GM12864 (cell line): ENCODE measurements at places on chromosomes 6 and 20.

DNA sequence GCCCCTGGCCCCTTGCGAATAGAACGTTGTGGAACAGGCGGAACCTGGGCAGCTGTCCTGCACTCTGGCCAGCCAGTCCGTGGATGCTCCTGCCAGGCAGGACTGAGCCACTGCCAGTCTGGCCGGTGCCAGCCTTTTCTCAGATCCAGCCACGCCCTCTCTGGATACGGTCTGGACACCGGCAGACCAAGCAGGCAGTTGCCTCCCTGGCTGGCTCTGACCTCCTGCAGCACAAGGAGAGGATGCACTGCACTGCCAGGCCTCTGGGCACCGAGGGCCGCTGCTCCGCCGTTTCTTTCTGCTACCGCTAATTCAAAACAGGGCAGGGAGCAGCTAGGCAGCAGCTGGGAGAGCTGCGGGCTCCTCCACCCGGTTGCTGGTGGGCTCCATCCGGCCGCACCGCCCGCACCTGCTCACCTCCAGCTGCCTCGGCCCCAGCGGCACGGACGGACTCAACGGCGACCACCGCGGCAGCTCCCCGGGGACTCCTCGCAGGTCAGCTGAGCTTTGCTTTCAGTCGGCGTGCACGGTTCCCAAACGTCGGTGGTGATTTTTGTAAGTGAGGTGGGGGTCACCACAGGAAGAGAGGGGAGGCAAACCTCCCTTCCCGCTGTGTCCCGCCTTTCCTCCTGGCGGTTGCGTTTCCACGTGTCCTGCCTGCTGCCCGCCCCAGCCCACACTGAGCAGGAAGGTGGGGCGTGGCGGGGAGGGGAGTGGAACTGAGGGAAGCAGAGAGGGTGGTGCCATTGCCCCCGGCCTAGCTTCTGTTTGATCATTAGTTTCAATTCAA is 30.3 kb upstream of the AFDN start:
- no peak for DNase-seq

DNA sequence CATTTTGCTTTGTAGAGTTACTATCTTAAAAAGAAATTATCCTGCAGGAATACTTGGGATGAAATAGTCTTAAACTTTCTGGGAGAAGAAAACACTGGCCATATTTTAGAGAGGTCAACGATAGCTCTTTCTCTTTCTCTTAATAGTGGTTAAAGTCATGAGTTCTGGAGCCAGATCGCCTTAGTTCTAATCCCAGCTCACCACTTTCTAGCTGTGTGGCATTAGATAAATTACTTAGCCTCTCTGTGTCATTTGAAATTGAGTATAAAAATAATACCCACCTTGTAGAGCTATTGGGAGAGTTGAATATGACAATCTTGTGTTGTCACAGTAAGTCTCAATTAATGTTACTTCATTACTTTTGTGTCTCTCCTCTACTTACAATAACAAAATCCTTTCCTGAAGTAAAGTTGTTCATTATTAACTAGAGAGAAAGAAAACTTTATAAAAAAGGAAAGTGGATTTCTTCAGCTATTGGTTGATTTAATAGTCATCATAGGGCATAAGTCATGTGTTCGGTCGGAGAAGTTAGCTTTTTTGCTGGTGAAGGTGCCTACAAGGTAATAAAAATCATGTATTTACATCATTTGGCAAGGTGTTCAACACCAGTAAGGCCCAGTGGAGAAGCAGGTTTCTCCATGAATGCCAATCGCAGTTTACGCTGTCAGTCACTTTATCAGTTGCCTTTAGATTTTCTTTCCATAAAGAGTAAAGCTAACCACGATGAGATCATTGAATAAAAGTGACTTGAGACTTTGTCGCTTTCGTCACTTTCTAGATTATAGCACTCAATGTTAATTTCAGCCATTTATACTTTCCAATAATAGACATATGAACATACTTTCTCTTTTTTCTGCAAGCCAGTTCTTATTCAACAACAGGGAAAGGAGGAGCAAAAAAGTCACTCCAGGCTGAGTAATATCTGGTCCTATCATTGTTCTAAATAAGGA is 2.0 kb downstream of the NEDD9 start:
- no peak for DNase-seq

DNA sequence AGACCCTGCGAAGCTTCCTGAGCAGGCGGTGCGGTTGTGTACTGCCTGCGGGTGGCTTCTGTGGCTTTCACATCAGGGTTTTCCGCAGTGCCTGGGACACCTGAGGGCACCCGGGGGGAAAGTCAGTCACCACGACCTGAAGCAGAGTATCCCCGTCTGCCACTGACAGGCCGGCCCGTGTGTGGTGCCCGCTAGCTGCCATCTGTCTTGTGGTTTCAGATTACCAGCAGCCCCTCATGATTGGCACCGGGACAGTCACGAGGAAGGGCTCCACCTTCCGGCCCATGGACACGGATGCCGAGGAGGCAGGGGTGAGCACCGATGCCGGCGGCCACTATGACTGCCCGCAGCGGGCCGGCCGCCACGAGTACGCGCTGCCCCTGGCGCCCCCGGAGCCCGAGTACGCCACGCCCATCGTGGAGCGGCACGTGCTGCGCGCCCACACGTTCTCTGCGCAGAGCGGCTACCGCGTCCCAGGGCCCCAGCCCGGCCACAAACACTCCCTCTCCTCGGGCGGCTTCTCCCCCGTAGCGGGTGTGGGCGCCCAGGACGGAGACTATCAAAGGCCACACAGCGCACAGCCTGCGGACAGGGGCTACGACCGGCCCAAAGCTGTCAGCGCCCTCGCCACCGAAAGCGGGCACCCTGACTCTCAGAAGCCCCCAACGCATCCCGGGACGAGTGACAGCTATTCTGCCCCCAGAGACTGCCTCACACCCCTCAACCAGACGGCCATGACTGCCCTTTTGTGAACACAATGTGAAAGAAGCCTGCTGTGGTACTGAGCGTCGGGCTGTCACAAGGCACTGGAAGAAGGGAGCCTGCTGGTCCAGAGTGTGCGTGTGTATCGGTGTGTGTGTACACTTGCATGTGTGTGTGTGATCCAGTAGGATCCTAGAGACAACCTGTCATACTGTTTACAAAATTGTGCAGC is 54.4 kb downstream of the GOPC start:
- DNase-seq = no peak

DNA sequence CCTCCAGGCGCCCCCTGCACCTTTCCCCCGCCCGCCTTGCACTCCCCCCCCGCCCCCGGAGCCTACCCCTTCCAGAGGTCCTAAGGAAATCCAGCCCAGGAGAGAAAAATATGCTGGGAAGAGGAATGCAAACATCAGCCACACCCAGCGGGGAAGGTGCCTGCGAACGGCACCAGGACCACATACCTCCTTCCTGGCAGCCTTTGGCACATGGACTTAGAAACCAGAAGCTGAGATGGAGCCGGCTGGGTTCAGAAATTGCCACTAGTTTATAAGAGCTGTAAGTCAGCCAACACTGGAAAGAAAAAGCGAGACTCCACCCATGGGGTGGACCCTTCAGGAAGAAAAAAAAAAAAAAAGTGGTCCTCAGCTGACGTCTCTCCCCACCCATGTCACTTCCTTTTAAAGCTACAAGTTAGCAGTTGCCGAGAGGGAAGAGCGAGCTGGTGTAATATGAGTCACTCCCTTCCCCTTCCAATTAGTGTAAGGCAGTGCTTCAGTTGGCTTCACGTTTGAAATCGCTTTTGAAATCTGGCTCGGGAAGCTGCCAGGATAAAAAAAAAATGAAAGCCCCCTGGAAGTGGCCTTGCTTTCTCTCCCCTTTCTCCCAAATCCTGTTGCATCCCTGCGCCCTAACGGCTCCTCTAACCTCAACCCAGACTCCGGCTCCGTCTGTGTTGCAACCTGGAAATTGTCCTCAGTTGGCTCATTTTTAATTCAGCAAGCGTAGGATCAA is at the start of gene AGPAT4:
AGPAT4 (minus strand) TSS at position 310 of the 736 bp plus-strand sequence. CDS start 41,848 bp downstream, outside the sequence.
- peak; percentile 84 for DNase-seq

DNA sequence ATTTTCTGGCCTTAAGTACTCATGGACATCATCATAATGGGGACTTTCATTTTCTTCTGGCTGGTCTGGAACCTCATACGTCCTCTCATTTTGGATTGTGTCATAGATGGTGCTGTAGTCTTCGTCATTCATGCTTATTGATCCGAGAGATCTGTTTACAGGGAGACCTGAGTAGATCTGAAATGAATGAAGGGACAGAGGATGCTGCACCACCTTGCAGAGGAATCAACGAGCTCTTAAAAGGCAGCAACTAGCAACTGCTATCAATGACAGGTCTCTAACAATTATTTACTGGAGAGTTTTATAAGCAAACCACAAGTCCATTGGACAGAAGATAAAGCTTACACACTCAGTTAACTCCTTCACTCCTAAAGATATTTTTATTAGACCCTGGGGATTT is 49.7 kb upstream of the ENPP4 start:
- DNase-seq = no peak

DNA sequence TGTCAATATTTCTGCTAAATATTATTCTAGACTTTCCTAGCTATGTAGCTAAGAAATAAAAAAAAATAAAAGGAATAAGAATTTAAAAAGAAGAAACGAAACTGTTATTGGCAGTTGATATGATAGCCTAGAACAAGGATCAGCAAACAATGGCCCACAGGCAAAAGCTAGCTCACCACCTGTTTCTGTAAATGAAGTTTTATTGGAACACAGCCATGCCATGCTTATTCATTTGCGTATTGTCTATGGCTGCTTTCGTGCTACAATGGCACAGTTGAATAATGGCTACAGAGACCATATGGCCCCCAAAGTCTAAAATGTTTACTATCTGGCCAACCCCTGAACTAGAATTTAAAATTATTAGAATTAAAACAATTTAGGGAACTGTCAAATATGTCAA is 952.6 kb upstream of the MAP3K7 start:
- no peak for DNase-seq

- peak; percentile 29 for DNase-seq
These were observed 262.4 kb downstream of the PLCB1 start for GRCh38 chr20:8394308-8394945.

DNA sequence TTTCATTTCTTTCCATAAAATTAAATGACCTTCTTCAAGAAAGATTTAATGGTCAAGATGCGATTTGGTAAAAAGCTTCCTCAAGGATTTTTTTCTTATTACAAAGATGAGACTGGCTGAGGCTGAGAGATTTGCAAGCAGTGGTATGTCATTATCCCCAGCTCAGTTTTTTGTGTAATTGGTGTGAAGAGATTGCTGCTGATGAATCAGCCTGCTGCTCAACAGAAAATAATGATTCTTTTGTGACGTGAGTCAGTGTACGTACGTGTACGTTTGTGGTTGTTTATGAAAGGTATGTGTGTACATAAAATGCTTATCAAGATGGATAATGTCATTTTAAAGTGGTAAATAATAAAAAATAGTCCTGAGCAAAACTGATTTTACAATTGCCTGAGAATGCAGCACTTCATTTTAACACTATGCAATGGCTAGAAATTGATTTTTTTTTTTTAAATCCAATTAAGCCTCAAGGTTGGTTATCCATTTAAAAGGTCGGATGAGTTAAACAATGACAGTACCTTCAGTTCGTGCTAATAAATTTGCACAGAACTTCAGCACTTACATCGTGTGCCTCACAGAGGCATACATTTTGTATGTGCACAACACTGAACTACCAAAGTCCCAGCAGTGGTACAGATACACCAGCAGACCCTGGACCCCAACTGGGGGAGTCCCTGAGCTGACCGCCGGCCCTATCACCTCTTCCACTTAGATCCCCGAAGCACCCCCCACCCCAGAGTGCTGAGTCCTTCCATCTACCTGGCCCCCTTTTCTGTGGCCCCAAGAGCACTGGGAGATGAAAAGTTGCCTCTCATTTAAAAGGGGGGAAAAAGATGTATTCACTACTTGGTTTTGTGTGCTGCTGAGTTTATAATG is 9.7 kb upstream of the NPEPL1 start:
- no peak for DNase-seq

DNA sequence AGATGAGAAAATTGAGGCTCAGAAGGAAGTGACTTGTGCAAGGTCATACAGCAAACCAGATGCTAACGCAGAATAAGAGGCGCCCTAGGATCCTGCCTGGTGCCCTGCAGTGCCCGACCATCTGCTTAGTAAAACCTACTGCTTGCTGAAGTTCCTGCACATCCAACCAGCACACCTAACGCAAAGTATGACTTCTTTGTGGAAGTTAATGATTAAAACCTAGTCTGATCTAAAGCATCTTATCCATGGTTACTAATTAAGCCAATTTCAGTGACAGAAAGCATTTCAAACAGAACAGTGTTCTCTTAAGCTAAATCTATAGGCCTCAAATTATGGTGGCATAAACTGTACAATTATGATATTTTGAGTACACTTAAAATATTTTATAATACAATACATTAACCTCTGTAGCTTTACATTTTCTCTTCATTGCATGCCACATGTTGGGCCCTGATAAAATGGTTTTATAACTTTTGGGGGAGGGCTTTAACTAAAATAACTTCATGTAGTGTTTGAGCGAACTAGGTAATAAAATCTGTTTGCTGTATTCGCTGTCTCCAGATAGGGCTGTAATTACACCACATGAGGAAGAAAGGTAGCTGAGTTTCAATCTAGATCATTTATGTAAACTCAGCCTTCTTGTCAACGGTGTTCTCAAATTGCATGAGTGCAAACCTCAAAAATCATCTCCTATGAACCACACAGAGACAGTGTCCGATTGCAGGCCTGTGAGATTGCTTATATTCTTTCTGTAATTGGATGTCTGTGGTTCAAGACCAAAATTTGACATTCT is 37.5 kb upstream of the BEND3 start:
- DNase-seq = no peak

GRCh38 chr6:41428996-41429421 is 93.6 kb downstream of the NCR2 start:
- DNase-seq = no peak

GRCh38 chr20:41181567-41181966 is 44.2 kb downstream of the PLCG1 start:
- DNase-seq = no peak

- no peak for DNase-seq
These were observed 541.0 kb upstream of the SPTLC3 start for GRCh38 chr20:12467758-12468157.

- no peak for DNase-seq
These were observed 682 bp upstream of the ZSCAN9 start for GRCh38 chr6:28224131-28225055.

DNA sequence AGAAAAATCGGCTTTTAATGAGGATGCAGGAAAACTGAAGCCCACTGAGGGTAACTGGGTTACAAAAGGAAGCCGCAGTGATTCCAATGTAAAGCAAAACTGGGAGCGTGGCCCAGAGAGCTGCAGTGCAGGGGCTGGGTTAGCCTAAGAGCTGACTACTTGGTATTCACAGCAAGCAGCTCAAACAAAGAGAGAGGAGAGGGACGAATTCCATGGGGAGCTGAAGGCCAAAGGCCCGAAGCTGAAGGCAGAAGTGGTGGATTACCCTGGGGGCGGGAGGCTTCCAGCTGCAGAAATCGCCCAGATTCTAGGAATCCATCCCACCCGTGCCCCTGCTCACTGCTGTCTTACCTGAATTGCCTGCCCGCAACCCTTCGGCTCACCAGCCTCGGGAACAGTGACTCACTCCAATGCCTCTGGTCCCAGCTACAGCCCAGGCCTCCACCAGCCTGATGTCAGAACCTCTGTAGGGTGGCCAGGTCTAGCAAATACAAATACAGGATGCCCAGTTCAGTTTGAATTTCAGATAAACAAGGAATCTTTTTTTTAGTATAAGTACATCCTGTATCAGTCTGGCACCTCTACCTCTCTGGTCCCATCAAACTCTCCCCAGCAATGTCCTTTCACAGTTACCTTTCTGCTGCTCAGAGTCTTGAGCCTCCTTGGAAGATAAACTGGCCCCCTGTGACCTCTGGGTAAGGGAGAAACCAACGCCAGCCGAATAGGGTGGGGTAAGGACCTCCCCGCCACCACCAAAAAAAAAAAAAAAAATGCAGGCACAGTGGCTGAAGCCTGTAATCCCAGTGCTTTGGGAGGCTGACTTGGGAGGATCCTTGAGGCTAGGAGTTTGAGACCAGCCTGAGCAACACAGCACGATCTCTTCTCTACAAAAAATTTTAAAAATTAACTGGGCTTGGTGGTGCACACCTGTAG is 14.6 kb upstream of the ZMYND8 start:
- no peak for DNase-seq
